ENCODE measurements at places on chromosomes 11 and 22. TPM values are rescaled to one million over a fixed set of nuclear protein-coding genes. Genes with fewer than 3 reads are reported as not detected.

MIAT gene
- polyA plus RNA-seq, result 1.9 TPM

ASCL2 gene
- polyA plus RNA-seq, result 0.22 TPM

RAG1 gene
- polyA plus RNA-seq, result 6.8 TPM

CBLIF gene
- polyA plus RNA-seq, result not detected

All from muscle of arm (tissue), 14 donors.